Activated CD4-positive, alpha-beta T cell treated with anti-CD3 and anti-CD28 coated beads for 1 hour (primary cell): ENCODE measurements at places on chromosomes 5 and 9.

- DNase-seq, result peak; percentile 14
Measured at GRCh38 chr9:91164724-91165520, 196.8 kb downstream of the AUH start.

DNA sequence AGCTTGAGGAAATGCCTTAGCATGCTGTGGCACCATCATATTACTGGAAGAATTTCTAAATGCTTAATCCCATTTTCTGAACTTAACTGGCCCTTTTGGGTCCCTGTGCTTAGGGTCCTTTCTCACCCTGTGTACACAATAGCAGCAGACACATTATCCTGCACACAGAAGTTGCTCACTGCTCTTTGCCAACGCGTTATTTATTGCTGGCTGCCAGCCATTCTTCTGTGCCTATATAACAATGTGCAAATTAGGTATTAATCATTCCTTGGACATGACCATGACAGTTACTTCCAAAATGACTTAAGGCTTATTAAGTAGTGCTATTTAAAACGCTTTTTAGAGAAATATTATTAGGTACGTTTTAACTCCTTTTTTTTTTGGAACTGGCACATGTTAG is 134.7 kb downstream of the FBN2 start:
- no peak for DNase-seq

DNA sequence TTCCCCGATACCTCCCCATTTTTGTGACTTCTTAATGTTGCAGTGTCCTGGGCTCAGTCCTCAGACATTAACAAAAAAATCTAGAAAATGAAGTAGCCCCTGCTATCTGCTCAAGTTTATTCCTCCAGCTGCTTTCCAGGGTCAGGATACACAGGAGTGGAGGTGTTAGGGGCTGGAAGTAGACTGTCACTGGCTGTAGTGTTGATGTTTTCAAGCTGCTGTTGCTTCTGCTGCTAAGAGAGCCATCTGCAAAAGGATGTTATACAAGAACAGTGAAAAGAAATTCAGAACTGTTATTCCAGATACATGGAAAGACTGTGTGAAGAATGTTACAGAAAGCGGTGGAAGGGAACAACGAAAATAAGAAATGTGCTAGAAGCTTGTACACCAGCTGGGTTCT is 10.7 kb downstream of the CD14 start:
- no peak for DNase-seq

DNA sequence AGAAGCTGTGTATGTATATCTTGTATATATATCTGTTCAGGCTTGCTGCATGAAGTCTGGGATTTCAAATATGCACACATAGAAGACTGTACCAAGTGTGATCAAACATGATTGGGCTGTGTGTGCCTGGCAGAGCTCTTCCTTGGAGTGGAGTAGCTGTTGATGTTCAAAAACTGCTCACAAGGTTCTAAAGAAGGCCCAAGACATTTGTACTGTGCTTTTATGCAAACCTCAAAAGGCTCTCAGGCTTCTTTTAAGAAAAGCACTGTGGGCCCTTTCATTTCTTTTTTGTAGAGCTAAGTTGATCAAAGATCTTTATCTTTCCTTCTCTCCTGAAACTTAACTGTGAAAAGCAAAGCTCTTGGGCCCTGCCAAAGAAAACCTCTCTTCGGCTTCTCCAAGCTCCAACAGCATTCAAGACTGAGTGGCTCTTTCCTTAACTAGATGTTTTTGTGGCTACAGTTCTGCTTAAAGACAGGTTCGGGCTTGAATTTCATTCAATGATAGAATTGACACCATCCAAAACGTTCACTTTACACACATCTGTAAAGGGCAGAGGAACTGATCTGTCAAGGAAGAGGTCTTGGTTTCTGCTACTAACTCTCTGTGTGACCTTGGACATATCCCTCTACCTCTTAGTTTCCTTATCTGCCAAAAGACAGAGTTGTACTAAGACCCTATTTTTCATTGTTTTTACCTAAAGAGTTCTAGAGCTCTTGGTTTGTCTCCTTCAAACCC is 105.8 kb upstream of the IL6ST start:
- DNase-seq, result no peak

DNA sequence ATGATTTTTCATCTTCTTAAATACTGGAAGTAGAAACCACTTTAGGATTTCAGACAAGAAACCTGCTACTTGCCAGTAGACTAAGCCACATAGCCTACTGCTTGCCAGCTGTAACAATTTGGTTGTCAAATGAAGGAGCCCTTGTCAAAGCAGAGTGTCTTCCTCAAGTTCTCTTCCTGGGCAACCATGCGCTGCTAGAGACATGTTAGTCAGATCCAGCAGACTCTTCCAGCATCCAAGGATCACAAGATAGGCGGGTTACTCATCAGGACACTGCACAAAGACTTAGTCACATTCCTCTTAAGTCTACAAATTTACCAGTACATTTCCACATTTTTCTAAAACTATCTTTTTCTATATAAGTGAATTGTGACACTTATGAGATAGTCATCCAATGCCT is 24.4 kb downstream of the SKIC3 start:
- DNase-seq, result no peak

DNA sequence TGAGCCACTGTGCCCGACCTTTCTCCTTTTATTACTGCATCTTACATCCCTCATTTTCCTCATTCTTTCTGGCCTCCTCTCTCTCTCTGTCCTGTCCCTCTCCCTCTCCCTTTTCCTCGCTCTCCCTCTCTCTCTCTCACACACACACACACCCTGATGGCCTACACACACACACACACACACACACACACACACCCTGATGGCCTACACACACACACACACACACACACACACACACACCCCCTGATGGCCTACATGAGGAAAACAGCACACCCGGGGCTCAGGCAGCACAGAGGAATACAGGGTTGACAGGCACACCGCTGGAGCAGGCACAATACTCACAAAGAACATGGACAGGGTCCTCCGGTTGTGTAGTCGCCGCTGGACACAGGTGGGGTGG is 3.8 kb upstream of the FCHSD1 start:
- no peak for DNase-seq

DNA sequence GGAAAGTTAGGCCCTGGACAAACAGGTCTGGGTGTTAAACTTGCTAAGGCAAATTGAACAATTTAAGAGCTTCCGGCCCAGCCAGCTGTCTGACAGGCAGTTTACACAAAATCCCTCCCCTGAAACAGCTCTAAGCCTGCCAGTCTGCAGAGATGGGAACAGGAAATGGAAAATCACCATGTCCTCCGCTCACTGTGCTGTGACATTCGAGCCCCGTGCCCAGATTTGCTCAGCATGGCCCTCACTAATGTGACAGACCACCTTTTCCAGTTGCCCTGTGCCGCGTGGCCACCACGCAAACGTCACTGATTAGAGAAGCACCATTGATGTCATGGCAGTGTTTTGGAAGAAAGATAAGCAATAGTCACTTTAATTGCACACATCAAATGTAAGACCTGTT is 41.0 kb downstream of the CCNJL start:
- DNase-seq, result no peak

GRCh38 chr9:91755761-91756509 is 194.1 kb downstream of the ROR2 start:
- no peak for DNase-seq

DNA sequence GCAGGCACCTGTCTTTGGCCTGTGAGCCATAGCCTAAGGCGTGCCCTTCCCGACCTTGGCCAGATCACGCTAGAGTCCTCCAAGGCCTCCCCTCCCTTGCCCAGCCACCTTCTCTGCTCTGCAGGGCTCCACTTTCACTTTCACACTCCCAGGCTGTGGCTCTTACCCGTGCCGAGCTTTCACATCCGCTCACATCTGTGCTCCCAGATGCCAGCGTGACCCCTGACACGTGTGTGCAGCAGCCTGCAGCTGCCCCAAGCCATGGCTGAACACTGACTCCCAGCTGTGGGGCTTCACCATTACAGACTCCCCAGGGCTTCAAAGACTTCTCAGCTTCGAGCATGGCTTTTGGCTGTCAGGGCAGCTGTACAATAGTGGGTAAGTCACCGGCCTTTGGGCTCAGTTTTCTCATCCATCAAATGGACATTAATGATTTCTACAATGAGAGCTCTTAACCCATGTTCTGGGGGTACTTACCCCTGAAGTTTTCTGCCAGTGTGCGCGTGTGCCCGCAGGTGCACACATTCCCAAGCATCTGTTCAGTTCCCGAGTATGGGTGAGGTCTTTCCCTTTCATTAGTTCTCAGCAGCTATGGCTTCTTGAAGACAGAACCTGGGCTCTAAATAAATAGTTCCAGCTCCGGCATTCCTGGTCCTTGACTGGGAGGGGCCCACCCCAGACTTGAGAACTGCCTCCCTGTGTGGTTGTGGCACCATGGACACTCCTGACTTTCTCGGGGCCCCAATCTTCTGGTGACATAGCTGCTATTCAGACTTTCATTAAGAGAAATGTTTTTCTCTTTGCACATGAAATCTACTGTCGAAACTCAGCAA is 118.6 kb downstream of the RGS3 start:
- DNase-seq, result peak; percentile 63

DNA sequence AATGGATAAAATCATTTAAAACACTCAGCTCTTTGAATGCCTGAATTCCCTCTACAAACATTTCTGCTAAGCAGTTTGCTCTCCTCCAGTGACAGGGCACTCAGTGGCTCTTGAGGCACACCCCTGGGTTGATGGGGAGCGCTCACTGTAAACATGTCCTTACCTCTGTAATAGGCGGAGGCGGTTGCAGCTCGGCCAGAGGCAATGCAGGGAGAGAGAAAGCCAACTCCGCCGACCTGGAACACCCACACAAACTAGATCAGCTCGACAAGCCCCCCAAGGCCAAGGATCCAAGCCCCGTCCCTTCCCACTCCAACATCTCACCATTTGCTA is 329 bp downstream of the CDC23 start:
- DNase-seq, result no peak

- no peak for DNase-seq
Measured at GRCh38 chr5:102595332-102595731, 96.5 kb upstream of the SLCO6A1 start.

- no peak for DNase-seq
Measured at GRCh38 chr9:4114569-4115505, 185.0 kb downstream of the GLIS3 start.

DNA sequence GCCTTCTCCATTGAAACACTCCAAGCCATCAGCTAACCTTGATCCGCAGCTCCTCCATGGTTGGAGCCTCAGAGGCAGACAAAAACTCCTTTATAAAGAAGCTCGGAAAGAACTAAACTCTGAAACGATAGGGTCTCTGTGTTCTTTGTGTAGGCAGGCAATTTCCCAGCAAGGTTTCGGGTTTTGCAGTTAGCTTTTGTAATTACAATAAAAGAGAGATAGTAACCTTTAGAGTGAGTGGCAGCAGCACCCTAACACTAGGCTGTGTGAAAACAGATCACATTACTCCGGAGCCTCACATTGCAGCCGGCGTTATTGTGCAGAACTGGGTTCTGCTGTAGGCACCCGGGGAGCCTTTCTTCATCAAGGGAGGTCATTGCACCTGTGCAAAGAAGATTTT is 115.8 kb upstream of the MAP3K1 start:
- no peak for DNase-seq

GRCh38 chr5:2181557-2181956 is 298.8 kb upstream of the IRX4 start:
- DNase-seq, result no peak

GRCh38 chr9:15543047-15543813 is 9.6 kb upstream of the CCDC171 start:
- DNase-seq, result no peak

- DNase-seq, result no peak
Measured at GRCh38 chr9:37732952-37733351, 20.7 kb upstream of the TRMT10B start.

DNA sequence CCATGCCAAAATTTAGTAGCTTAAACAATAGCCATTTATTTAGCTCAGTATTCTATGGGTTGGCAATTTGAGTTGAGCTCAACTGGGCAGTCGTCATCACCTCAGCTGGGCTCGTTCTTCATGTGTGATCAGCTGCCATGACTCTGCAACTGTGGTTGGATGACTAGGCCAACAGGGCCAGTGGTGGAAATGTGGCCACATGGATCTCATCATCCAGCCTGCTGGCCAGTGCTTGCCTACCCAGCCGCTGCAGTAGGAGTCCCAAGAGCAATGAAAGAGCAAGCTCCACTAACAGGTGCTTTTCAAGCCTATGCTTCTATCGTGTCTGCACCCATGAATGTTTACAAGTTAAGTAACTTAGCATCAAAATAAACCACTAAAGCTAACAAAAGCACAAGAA is 158.0 kb downstream of the ATPSCKMT start:
- no peak for DNase-seq

DNA sequence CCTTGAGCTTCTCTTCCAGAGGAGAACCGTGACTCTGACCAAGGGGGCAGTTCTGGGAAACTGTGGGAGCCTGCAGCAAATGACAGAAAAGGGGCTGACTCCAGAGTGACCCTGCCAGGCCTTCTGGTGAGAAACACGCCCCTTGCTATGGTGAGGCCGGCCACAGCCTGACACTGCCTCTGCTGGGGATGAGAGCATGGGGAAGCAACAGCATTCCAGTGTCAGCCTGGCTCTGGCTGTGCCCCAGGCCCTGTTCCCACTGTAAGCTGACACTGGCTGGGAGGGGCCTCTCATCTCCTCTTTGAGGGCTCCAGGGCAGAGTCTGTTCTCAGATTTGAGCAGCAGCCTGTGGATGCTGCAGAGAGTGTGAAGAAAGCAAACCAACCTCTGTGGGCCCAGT is 180.0 kb upstream of the IL12B start:
- DNase-seq, result no peak

DNA sequence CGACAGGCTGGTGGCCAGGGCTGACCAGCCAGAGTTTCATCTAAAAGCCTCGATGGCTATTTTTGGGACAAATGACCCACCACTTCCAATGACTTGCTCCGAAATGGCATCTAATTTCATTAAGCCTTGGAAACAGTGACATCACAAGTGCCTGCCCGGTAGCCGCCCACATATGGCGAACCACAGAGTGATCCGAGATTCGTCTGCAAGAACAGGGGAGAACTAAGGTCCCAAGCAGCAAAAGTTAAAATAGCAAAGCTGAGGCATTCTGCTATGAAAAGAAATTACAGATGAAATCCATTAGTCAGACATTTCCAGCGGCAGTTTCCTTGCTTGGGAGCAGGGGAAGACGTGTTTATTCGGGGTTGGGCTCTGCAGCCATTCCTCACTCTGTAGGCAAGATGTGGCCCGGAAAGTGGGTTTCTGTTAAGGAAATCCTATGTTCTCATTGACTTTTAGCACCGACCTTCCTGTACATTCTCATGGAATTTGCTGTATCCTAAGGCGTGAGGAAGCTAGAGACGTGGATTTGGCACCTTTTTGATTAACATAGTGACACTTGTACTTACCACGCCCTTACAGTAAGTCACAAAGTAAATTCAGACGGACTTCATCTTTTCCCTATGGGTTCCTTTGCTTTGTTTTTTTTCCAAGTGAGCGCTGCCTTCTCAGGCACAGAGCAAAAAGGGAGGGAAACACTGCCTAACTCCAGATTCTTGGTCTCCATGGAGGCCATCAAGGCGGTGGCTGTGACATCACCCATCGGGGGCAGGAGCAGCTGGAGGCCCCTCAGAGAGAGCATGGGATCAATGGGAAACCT is 45.1 kb downstream of the ERGIC1 start:
- DNase-seq, result no peak

- DNase-seq, result no peak
Measured at GRCh38 chr5:132207778-132208177, 19.9 kb downstream of the P4HA2 start.

GRCh38 chr9:134778841-134779411 is 101.7 kb upstream of the FCN2 start:
- no peak for DNase-seq
